HFFc6 (cell line): ENCODE measurements at places on chromosomes 5 and 9. TPM values are rescaled to one million over a fixed set of nuclear protein-coding genes. Genes with fewer than 3 reads are reported as not detected.

Gene EQTN
- total RNA-seq, result not detected in 3 replicates

Gene POLK
- total RNA-seq, result 25.3 to 28.3 TPM (median 25.5 TPM) in 3 replicates

Gene MCTP1
- total RNA-seq, result 1.1 and 5.2 TPM in 2 replicates

- DNase-seq, result no peak
These were observed 189.1 kb upstream of the CDH12 start for GRCh38 chr5:23042226-23042625.

DNA sequence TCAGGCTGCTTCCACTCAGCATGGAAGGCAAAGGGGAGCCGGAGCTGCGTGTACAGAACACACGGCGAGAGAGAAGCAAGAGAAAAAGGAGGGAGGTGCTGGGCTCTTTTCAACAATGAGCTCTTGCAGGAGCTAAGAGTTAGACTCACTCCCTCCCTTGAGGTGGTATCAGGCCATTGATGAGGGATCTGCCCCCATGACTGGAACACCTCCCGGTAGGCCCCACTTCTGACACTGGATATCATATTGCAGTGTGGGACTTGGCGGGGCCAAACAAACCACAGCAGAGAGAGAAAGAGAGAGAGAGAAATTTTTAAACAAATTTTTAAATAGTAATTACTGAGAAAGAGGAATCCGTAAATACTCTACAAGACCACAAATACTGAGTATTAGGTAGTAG is 182.2 kb downstream of the TRIO start:
- DNase-seq, result no peak
